Thoracic aorta endothelial cell (primary cell): ENCODE measurements at places on chromosomes 7 and 10. TPM values are rescaled to one million over a fixed set of nuclear protein-coding genes. Genes with fewer than 3 reads are reported as not detected.

ICA1 gene
- total RNA-seq: 37.2 and 45.6 TPM in 2 replicates

ENTPD1 gene
- 8.0 and 19.6 TPM in 2 replicates for total RNA-seq

CDK1 gene
- total RNA-seq: 88.0 and 155 TPM in 2 replicates

AASS gene
- total RNA-seq: 48.3 and 62.6 TPM in 2 replicates

CRYGN gene
- not detected in 2 replicates for total RNA-seq

COL13A1 gene
- total RNA-seq: 27.6 and 73.0 TPM in 2 replicates

NUB1 gene
- total RNA-seq: 48.6 and 52.5 TPM in 2 replicates

IGFBP3 gene
- 8.3 and 11.4 TPM in 2 replicates for total RNA-seq

SP4 gene
- 11.4 and 29.1 TPM in 2 replicates for total RNA-seq

LEP gene
- total RNA-seq: not detected in 2 replicates

INMT gene
- not detected in 2 replicates for total RNA-seq

DDIT4 gene
- 51.0 and 88.3 TPM in 2 replicates for total RNA-seq

CRHR2 gene
- total RNA-seq: not detected in 2 replicates
